ENCODE measurements at places on chromosomes 6 and 20.

DNA sequence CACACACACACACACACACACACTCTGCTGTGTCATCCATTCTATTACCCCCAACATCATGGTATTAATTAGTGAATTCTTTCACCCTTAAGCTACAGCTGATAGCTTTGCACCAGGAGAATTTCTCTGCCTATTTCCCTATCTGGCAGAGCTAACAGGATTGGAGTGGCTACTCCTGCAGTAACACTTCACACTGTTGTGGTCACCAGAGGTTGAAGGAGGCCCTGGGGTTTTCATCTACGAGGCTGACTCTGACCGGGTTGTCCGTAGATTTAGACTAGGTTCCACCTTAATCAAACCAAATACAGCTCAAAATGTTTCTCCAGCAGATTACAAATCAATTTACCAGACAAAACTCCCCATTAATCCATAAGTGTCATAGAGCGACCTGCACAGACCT is 69.2 kb upstream of the RIPOR2 start:
- no peak for DNase-seq

DNA sequence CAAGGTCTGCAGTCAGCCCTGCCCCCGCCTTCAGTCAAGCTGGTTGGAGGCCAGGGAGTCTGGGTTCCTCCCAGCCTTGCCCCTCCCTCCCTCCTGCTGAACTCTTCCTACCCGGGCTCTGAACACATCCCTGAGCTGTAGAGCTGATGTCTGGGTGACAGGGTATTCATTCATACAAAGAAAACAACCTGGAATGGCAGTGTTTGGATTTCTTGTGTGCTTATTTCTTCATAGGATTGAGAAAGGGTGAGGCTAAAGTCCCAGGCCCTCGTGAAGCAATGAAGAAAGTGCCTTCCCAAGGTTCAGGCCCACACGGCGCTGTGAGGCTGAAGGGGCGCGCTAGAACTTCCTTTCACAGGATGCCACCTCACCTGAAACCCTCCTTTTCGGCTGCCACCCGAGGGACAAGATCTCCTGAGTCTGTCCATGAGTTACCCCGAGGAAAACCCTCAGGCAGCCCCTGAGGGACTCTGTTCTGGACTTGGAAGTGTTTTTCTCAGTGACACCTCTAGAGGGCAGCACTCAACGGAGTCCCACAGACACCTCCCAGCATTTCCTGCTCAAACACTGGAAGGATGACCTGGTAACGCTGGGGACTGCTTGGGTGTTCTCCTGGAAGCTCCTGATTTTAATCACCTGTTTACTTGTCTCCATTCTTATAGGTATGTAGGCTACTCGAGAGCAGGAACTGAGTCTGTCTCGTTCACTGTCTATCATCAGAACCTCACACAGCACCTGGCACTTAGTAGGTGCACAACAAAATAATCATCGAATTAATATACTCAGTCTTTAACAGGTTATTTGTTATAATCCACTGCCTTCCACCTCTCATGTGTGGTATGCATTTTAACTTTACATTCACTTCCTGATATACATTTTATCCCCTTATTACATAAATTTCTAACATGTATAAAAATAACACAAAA is 11.8 kb upstream of the GSTA1 start:
- no peak for DNase-seq

DNA sequence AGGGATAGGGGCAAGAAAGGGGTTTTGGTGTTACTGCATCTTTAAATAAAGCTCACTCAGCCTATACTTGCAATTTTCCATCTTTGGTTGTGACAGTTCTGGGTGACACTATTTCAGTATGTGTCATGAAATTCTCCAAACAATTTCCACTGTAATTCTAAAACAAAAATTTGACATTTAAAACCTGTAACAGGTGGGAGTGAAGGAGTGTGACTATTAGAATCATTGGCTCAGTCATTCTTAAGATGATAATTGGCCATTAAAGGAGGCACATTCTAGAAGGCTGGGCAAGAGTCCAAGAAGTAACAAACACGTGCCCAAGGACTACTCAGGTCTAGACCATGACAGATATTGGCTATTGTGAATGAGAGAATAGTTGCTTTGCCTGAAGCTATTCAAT is 153.3 kb upstream of the ARG1 start:
- no peak for DNase-seq

DNA sequence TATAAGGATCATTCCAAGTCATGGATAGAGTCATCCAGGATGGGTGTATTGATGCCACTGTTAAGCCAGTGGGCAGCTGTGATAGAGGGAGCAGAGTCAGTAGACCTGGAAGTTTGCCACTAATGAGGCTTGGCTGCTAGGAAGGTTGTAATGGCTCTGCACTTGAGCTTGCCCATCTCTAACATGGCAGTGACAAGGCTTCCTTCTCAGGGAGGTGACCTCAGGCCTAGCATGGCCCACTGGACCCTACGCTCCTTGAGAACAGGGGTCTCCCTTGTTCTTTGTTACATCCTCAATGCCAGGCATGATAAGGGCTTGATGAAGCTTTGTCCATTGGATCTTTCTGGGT is 155.1 kb downstream of the CD83 start:
- DNase-seq: no peak

DNA sequence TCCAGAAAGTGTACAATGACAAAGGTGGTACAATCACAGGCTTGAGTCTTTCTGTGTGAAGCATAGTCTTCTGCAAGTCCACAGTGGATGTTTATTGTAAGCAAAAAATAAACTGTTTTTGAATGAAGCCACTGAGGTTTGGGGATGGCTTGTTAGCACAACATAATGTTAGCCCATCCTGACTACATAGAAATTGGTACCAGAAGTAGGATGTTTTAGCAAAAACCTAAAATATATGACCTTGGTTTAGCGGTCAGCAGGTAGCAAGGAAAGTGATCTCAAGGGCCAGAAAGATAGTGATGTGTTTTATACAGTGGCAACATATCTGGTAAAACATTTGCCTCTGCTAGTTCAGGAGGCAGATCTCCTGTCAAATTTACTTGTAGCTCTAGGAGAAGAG is 15.8 kb downstream of the PLAGL1 start:
- no peak for DNase-seq

Data from mesenteric fat pad (tissue), 1 donor.